SW 1271 (cell line): ENCODE measurements at places on chromosomes 5 and 9.

DNA sequence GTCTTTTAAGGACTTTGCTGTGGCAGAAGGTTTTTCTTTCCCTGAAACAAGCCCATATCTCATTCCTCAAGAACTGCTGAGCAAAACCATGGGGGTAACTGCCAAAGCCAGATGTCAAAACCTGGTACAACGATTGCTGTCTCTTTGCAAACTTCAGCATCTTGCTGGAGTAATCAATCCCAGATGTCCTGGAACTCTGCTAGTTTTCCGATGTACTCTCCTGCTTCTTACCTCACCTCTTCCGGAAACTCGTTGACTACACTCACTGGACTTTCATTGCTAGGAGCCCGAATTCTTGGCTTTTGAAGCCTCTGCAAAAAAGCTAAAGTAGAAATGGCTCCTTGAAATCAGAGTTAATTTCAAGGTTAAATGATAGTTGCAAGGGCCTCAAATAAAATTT, 23.3 kb downstream of the RAD1 start:
- DNase-seq: no peak

GRCh38 chr5:553874-554273, 29.6 kb upstream of the SLC9A3 start:
- DNase-seq: no peak

GRCh38 chr9:98781588-98782383, 14.6 kb downstream of the ANKS6 start:
- no peak for DNase-seq

DNA sequence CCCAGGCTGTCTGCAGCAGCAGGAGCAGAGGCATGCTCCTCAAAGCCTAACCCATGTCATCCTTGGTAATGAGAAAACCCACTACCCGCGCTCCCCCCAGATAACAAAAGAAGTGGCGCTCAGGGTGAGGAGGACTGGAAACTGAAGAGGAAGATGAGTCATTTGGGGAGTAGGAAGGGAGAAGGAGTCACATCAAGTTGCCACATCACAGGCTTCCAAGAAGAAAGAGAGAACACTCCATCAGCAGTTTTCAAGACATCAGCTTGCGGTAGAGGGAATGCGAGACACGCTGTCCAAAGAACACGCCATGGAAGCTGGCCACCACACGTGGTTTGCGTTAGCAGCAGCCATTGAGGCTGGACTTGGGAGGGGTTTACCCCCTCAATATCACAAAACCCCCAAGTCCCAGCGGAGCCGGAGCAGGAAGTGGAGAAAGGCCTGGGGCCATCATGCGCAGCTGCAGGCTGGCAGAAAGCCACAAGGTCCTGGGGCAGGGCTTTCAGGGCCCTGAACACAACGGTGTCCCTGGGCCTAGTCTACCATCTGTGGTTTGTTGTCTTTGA, 41.5 kb downstream of the SH3PXD2B start:
- no peak for DNase-seq

DNA sequence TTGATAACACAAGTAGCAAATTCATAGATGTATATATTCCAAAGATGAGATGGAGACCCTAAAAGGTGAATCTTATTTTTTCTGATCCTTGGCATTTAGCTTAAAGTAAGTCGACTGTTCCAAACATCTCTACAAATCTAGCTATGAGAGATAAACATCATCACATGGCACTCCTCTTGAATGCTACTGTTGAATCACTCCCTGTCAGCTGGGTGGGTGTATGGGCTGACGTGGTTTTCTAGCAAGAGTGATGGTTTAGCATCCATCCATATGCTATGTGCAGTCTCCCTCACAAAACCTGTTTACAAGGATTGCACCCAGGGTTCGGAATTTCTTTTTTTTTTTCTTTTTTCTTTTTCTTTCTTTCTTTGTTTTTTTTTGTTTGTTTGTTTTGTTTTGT, 13.8 kb downstream of the ACO1 start:
- no peak for DNase-seq

GRCh38 chr9:122016744-122017143, 76.4 kb downstream of the TTLL11 start:
- no peak for DNase-seq

GRCh38 chr5:66986009-66986408, 210.6 kb downstream of the CD180 start:
- DNase-seq: no peak

- no peak for DNase-seq
Measured at GRCh38 chr5:172845576-172845975, 11.5 kb downstream of the ERGIC1 start.

GRCh38 chr9:79433703-79434102, 138.1 kb upstream of the TLE4 start:
- DNase-seq: no peak

DNA sequence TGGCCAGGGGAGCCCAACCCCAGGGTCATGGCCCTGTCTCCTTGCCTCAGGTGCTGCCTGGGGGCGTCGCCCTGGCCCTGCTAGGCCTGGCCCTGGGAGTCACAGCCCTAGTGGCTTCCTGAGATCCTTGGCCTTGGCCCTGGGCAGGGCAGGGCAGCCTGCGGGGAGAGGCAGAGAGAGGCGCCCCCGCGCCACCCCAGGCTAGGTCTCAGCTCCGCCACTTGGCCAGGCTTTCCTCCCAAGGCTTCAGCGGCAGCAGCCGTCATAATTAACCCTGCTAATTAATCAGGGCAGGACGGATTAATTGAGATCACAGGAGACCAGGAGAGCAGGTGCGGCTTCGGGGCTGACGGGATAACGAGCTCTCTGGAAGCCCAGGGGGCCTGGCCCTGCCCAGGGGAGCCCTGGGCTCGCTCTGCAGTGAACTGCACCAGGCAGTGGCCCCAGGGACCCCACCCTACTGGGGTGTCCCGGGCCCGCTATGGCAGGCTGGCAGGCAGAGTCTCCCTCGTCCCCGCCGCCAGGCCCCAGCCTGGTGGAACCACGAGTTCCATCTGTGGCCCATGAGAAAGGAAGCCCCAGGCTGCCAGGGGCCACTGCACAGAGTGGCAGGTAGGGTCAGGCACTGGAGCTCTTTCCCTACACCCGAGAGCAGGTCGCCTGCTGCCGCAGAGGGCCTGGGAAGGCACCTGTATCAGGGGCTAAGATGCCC, 269.6 kb downstream of the PBX3 start:
- DNase-seq: no peak
